ENCODE measurements at places on chromosomes 3 and 15. TPM values are rescaled to one million over a fixed set of nuclear protein-coding genes. Genes with fewer than 3 reads are reported as not detected.

Gene GOLGA6A
- under 0.01 TPM for total RNA-seq

Gene SKOR1
- total RNA-seq, result 0.16 TPM

Gene BNC1
- total RNA-seq, result 4.3 TPM

Gene PRSS50
- not detected for total RNA-seq

Gene ROPN1
- total RNA-seq, result not detected

Gene FBXW12
- not detected for total RNA-seq

Gene TBC1D21
- not detected for total RNA-seq

Gene RNF123
- 18.8 TPM for total RNA-seq

Gene ADGRG7
- total RNA-seq, result not detected

Gene CNTN3
- 0.17 TPM for total RNA-seq

Gene PRRT3
- 1.9 TPM for total RNA-seq

Gene LMCD1
- 2.9 TPM for total RNA-seq

Gene SCN11A
- total RNA-seq, result not detected

Gene ZNF80
- total RNA-seq, result not detected

Gene DIPK2A
- total RNA-seq, result 118 TPM

Gene SLCO2A1
- total RNA-seq, result not detected

Gene FOXL2
- under 0.01 TPM for total RNA-seq

Measured in bronchial smooth muscle cell (primary cell).